ENCODE measurements at places on chromosomes 3 and 15. TPM values are rescaled to one million over a fixed set of nuclear protein-coding genes. Genes with fewer than 3 reads are reported as not detected.
A peak's percentile ranks its signal among the peaks of the same experiment; 100 is the strongest.

DNA sequence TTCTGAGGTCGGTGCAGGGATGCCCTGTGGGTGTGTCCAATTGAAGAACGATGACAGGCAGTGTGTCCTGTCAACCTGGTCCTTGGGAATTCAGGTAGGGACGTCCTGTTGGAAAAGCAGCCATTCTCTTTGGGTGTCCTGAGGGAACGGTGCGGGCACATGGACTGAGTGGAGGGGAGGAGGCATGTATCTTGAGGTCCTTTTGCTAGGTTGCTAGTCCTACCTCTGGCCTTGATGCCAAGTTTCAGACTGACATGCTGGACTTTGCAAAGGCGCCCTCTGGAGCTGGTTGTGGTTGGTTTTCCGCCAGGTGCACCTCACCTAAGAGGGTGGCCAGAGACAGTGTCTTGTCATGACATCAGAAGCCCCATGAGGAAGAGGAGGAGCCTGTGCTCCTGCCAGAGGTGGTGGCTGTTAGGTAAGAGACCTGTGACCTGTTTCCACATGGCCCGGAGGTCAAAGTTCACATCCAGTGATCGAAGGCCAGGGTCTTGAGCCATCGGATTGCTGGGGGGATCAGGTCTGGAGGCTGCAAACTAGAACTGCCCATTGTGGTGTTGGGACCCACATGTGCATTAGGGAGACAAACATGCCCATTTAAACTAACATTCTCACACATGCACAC lies 106.3 kb downstream of the SNRPN start:
- H3K4me3 ChIP-seq: no peak overlapping the region
- no peaks in the 10 kb centered on the region for H3K27me3 ChIP-seq
- no peak overlapping the region for H3K27ac ChIP-seq
- H3K36me3 ChIP-seq: peaks cover 56% of the 10 kb centered on the region
- no peaks in the 10 kb centered on the region for H3K4me1 ChIP-seq

DNA sequence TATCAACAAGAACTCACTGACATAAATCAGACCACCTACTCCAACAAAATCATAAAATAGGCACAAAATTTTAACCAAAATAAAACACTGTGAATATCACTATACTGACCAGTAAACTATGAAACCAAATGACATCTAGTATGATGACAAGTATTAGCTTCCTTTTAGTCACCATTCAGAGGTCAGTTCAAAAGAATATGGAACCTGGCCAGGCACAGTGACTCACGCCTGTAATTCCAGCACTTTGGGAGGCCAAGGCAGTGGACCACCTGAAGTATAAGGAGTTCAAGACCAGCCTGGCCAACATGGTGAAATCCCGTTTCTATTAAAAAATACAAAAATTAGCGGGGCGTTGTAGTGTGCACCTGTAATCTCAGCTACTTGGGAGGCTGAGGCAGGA lies 65.8 kb downstream of the SMARCC1 start:
- no peaks in the 10 kb centered on the region for H3K27me3 ChIP-seq
- no peak overlapping the region for H3K4me3 ChIP-seq
- no peak for DNase-seq
- H3K4me1 ChIP-seq: no peaks in the 10 kb centered on the region
- H3K36me3 ChIP-seq: peaks cover 70% of the 10 kb centered on the region
- H3K27ac ChIP-seq: no peak overlapping the region

DNA sequence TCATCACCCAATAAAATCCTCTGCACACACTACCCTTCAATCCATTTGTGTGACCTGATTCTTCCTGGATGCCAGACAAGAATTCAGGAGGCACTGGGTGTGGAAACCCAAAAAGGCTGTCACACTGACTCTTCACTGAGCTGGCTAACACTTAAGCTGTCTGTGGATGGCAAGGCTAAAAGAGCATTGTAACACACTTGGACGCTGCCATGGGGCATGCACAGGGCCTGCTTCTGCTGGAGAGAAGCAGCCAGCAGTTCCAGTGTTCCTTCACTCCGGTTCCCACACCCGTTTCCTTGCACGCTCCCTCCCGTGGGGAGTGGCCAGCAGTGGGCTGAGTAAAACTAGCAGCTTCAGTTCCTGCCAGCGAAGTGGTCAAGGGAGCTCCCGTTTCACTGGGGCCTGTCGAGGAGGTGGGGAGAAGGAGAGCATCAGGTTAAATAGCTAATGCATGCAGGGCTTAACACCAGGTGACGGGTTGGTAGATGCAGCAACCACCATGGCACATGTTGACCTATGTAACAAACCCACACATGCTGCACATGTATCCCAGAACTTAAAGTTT lies 737.1 kb downstream of the FHIT start:
- H3K27me3 ChIP-seq: no peaks in the 10 kb centered on the region
- H3K4me3 ChIP-seq: no peak overlapping the region
- H3K4me1 ChIP-seq: no peaks in the 10 kb centered on the region
- H3K27ac ChIP-seq: no peak overlapping the region
- no peak for DNase-seq

DNA sequence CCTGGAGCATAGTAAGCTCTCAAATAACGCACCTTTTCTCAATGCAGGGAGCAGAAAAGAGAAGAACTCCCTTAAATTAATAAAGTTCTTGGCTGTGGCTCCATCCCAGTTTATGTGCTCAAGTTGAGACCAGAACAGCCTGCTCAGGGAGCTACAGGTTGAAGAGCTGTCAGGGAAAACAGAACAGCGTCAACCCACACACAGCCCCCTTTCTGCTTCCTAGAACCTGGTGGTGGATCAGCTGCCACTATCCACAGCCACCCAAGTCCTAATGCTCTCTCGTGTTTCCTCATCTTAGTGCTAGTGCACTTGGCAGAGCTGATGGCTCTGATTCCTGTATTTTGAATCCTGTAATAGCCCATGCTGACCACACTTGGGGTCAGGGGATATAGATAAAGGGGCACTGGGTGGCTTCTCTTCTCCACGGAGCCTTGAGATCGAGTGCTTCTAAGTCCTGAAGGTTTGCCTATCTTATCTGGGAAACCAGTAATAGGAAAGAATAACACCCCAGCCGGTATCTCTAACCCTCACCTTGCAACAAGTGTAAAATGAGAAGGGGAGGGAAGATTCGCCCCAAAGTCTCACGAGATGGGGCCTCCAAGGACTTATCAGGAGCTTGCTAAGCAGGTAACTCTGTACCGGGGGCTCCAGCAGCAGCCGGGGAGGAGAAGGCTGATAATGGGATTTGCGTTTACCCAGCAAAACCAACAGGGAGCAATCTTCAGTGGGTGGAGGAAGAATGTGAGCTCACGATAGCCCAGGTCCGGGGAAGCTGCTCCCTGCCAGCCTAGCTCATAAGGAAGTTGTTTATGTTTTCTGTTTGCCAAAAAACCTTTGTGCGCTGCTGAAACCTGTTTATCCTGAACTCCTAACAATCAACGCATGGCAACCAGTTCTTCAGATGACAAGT lies 136.2 kb upstream of the ICE2 start:
- no peak overlapping the region for H3K27ac ChIP-seq
- H3K4me1 ChIP-seq: no peaks in the 10 kb centered on the region
- H3K36me3 ChIP-seq: no peaks in the 10 kb centered on the region
- no peak for DNase-seq

GRCh38 chr3:129934234-129935123 lies 40.0 kb upstream of the TRH start:
- H3K4me3 ChIP-seq: peak overlapping the region; percentile 31
- no peaks in the 10 kb centered on the region for H3K27me3 ChIP-seq
- H3K36me3 ChIP-seq: no peaks in the 10 kb centered on the region
- no peaks in the 10 kb centered on the region for H3K4me1 ChIP-seq

DNA sequence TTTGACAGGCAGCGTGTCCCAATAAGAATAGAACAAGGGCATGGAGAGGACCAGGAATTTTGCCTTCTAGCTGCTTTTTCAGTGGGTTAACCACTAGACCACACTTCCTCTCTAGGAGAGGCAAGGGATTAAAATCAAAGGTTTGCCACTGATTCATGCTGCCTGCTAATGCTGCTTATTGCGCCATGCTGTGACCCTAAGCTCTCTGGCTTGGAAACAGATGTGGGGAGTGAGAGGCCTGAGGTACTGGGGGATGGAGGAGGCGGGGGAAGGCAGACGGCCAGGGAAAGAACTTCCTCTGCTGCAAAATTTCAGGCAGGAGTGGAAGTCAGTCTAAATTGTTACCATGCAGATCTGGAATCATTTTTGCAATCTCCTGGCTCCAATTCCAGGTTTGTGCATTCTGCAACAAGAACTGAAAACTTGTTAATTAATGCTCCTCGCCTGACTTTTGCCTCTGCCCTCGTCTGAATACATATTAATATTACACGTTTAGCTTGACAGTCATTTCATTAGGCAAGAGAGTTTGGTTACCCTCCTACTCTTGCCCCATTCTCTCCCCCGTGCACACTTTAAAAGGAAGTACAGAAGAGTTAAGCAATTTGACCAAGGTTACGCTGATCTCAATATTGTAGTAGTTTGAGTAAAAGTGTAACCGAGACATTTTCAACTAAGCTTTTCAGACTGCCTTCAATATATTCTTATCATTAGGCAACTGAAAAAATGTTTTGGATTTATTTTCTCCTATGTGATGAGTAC lies 121.7 kb upstream of the SPRED1 start:
- peak overlapping the region; percentile 22 for H3K4me3 ChIP-seq
- peaks cover 34% of the 10 kb centered on the region for H3K4me1 ChIP-seq
- H3K27ac ChIP-seq: peak overlapping the region; percentile 77

Gene FRMD5
- total RNA-seq: 0.12 TPM

Data from lower lobe of right lung (tissue), 2 donors.